KG1 (cell line): ENCODE measurements at places on chromosomes 5 and 9.

DNA sequence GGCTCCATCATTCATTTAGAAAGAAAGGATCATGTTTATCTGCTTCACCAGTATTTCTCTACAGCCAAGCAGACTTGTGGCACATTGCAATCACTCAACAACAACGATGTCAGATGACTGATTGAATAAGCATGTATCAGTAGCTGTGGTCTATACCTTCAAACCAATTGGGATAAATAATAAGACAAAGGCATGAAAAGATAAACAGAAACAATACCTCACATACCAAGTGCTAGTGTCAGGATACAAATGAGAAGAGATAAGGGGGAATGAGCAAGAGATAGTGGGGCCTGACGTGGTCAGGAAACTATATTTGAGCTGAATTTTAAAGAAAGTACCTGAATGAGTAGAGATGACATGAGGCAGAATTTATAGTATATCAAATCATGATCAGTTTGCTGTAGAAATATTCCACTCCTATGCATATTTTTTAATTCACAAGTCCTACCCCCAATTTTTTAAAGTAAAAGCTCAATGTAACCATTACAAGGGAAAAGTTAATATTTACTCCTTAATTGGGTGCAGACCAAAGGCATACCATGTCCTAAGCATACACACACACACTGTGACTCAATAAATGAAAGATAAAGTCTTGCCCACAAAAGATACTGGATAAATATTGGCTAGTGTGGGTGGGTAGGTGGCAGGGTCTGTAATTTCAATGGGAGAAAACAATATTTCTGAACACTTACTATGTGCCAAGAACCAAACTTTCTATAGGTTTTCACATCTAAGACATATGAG lies 284.5 kb downstream of the SPOCK1 start:
- no peak for DNase-seq

DNA sequence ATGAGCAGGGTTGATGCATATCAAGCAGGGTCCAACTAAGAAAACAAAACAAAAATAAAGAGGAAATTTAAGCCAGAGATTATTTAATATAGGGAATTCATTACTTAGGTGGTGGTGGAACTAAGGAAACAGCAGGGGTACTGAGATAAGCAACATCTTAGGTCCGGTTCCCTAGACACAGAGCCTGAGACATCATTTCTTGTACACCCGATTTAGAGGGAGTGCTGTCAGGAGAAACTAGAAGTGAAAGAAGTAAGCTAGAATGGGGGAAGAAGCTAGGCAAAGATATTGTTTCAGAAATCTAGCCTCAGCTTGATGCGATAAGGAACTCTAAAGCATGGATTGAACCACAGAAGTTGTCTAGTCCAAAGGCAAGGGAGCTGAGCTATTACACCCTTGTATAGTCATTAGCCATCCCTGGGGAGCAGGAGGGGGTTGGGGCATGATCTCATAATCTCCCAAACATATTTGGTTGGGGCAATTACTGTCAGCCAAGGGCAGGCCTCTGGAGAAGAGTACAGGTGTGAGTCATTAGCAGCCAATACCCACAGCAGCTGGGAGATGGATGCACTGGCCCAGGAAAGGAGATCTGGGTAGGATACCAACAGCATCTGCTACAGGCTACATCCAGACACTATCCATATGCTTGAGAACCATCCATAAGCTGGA lies 194.5 kb downstream of the ARL15 start:
- DNase-seq, result no peak

GRCh38 chr5:78804995-78805394 lies 156.4 kb upstream of the LHFPL2 start:
- DNase-seq, result no peak

GRCh38 chr5:69084903-69085302 lies 8.9 kb upstream of the SLC30A5 start:
- DNase-seq, result no peak

GRCh38 chr9:125984461-125984860 lies 237.3 kb downstream of the PBX3 start:
- no peak for DNase-seq

GRCh38 chr5:21910731-21911130 lies 942.4 kb downstream of the CDH12 start:
- DNase-seq, result no peak

- DNase-seq, result no peak
Observed at GRCh38 chr9:76707510-76707909, 56.7 kb upstream of the PCA3 start.

DNA sequence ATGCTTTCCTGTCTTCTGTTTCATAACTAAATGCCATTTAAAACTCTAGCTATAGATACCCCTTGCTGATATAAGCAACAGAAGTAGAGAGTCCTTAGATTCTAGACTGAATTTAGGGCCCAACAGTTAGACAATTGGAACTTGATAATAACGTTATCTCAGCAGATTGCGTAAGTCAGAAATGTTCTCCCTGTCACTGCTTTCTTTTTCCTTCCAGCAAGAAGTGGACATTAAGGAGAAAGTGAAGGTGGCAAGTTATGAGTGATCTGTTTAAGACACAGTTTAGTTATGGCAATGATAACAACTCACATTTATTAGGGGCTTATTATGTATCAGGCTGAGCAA lies 6.9 kb upstream of the GLIS3 start:
- no peak for DNase-seq

GRCh38 chr9:134333874-134334581 lies 7.8 kb downstream of the RXRA start:
- DNase-seq, result no peak
